ENCODE measurements at places on chromosomes 16 and 17. TPM values are rescaled to one million over a fixed set of nuclear protein-coding genes. Genes with fewer than 3 reads are reported as not detected.

GJD3 gene
- total RNA-seq, result 1.9 TPM

DNA sequence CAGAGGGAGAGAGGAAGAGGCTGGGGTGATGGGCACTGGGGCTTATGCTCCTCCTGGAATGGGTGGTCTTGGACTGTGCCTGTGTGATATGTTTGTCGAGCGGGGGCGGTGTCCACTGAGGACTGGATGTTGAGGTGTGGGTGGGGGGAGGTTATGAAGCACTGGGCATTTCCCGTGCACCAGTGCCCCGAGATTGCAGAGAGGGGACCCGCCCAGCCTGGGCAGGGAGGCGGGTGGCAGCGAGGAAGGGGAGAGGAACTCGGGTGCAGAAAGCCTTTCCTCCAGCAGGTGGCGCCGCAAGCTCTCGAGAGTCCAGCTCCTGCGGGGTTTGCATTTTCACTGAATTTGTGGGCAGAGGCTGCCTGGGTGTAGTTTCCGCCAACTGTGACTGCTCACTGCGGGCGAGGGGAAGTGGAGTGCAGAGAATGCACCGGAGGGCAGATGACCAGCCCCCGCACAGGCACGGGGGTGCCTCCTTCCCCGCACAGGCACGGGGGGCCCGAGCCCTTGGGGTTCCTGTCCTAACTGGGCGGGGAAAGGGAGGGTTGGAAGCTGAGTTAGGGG is 190.6 kb downstream of the SEC14L1 start:
- peak; percentile 95 for DNase-seq

GRCh38 chr16:19073344-19073743 is 5.9 kb downstream of the COQ7 start:
- no peak for DNase-seq

- no peak for DNase-seq
Measured at GRCh38 chr16:88815901-88816589, 4.3 kb upstream of the APRT start.

Measured in adrenal gland (tissue), 19 donors.